ENCODE measurements at places on chromosomes 1 and 21.

GRCh38 chr1:180299479-180300221 lies 69.6 kb downstream of the LHX4 start:
- DNase-seq = no peak

- DNase-seq = no peak
Measured at GRCh38 chr21:45393833-45394638, 10.9 kb upstream of the COL18A1 start.

- peak; percentile 90 for DNase-seq
Measured at GRCh38 chr1:81832573-81832972, 31.8 kb downstream of the ADGRL2 start.

- DNase-seq = no peak
Measured at GRCh38 chr1:182791281-182792179, 2.0 kb downstream of the NPL start.

GRCh38 chr1:7873801-7874795 lies 21.2 kb upstream of the UTS2 start:
- DNase-seq = no peak

GRCh38 chr1:11293856-11294255 lies 20.9 kb downstream of the UBIAD1 start:
- DNase-seq = no peak

GRCh38 chr1:242745079-242745478 lies 220.6 kb upstream of the PLD5 start:
- DNase-seq = peak; percentile 3

DNA sequence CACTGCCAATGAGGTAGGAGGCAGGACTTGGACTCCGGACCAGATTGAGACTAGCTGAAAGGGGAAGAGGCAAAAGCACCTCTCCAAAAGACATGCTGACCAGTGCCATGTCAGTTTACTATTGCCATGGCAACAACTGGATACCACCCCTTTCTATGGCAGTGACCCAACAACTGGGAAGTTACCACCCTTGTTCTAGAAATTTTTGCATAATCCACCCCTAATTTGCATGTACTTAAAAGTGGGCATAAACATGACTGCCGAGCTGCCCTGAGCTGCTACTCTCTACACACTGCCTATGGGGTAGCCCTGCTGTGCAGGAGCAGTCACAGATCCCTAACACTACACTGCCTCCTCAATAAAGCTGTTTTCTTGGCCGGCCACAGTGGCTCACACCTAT lies 19.0 kb upstream of the SLC6A9 start:
- no peak for DNase-seq

- no peak for DNase-seq
Measured at GRCh38 chr1:76754730-76755129, 112.5 kb upstream of the ST6GALNAC5 start.

- peak; percentile 89 for DNase-seq
Measured at GRCh38 chr1:150537732-150538684, 11.2 kb upstream of the ADAMTSL4 start.

DNA sequence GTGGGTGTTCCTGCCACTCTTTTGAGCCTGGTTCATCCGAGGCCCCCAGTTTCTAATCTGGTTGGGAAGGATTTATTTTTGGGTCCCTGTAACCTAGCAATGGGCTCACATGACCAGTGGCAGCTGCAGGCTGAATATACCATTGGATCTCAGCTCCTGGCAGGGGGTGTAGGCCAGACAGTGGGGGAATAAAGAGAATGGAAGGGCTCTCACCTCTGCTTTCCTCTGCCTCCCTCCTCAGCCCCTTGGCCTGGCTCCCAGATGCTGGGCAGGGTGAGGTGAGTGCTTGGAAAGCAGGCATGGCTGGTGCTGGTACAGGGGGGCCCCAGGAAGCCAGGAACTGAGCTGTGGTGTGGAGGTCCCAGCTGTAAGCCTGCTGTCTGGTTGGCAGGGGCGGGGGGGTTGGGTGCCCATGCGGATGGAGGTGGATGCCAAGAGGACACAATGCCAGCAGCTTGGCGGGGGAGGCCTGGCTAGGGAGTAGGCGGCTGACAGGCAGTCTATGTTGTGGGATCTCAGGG lies 3.6 kb upstream of the GPR61 start:
- no peak for DNase-seq

- DNase-seq = peak; percentile 69
Measured at GRCh38 chr1:41639332-41639936, 155.0 kb upstream of the EDN2 start.

- DNase-seq = no peak
Measured at GRCh38 chr1:14656384-14656937, 58.0 kb downstream of the KAZN start.

- no peak for DNase-seq
Measured at GRCh38 chr1:181149326-181150125, 61.0 kb downstream of the IER5 start.

GRCh38 chr1:208142590-208143382 lies 101.4 kb downstream of the PLXNA2 start:
- peak; percentile 51 for DNase-seq

DNA sequence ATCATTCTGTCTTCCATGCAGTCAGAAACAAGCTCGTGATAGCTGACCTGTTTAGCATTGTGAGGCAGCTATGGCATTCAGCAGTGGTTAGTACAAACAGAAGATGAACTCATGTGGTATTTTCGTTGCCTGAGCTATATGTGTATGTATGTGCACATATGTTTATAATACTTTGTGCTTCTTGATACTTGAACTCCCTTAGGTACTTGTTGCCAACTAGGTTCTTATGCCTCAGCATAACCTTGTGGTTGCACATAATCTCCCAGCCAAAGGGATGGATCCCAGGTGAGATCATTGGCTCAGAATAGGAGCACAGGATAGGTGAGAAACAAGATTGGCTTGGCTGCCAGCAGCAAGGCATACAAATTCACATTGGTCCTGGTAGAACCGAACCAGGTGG lies 86.1 kb downstream of the VPS26C start:
- DNase-seq = no peak

DNA sequence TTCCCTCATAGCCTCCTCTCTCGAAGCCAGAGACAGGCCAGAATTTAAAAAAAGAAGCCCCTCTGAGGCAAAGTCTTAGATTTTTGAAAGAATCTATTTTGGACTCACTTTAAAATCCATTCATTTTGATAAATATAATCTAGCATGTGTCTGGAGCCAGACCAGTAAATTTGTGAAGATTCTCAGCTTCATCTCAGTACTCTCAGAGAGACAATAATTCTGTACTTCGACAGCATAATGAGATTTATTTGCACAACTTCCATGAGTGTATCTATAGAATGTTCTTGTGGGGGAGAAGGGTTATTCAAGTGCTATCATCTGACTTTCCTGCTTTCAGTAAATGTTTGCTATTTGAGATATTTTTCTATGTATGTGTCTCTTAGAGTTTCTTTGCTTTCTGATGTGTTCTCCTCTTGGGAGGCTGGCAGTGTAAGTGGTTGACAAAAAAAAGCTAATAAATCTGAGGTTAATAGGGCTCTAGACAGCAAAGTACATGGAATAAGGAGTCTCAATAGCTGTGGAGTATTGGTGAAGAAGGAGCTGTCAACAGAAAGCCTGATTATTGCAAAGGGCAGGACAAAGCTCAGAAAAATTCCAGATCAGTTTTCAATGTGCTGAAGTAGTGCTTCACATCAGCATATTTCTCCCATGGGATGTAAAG lies 223.0 kb downstream of the PTBP2 start:
- no peak for DNase-seq

DNA sequence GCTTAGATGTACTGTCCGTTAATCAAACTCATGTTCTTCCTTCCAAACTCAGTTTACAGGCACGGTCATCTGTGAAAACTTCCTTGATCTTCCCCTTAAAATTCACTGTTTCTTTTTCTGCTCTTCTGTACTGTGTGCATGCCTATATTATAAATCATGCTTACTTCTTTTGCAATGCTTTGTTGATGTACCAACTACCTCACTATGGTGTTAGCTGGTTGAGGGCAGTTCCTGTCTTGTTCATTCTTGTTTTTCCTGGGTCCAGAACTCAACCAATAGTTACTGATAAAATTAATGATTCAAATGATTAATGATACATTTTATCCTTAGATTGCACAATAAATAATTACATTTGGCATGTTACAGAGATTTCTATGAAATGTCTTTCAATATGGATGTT lies 163.8 kb downstream of the CHRM3 start:
- no peak for DNase-seq

- DNase-seq = peak; percentile 83
Measured at GRCh38 chr1:7810395-7810794, 26.3 kb downstream of the PER3 start.

- DNase-seq = no peak
Measured at GRCh38 chr21:19981938-19982337, 1016.3 kb upstream of the NCAM2 start.
